ENCODE measurements at places on chromosomes 1 and 21.
A peak's percentile ranks its signal among the peaks of the same experiment; 100 is the strongest.

DNA sequence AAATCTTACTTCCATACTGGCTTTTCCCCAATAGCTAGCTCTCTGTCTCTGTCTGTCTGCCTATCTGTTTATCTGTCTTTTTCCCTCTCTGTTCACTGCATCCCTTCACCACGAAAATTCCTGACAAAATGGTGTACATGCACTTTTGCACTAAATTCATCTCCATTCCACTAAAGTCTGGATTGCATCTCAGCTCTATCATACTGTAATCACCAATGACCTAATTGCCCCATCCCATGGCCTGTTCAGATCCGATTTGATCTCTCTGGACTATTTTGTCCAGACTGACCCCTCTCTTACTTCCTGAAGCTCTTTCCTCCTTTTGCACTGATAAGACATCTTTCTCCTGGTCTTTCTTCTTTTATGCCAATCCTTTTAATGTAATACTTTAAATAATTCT is 112.5 kb upstream of the USH2A start:
- DNase-seq: no peak

- no peak for DNase-seq
Measured at GRCh38 chr1:197485790-197486189, 217.7 kb downstream of the CRB1 start.

DNA sequence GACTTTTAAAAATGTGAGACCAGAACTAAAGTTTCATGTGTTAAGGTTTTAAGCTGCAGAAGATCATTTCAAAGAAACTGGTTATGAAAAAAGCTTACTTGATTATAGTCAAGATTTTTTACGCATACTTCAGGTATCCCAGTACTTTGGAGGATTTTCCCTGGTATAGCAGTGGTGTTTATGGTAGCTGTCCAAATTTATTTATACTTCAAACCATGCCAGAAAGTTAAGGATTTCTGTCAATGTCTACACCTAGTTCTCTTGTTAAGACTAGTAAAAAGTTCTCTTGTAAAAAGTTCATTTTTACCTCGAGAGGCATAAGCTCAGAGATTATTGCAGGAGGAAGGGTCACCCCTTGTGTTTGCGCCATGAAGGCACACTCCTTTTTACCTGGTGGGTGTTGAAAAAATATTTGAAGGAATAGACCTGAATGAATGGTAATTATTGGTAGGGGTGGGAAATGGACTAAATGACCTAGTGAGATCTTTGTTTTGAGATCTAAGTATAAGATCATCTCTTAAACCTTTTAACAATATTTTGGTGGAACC is 2.8 kb downstream of the DYRK1A start:
- DNase-seq: no peak

GRCh38 chr1:228500901-228501871 is 14.0 kb downstream of the RNF187 start:
- peak; percentile 73 for DNase-seq

- DNase-seq: no peak
Measured at GRCh38 chr1:232468249-232468648, 161.7 kb downstream of the SIPA1L2 start.

- DNase-seq: no peak
Measured at GRCh38 chr1:46369542-46370213, 24.4 kb upstream of the FAAH start.

GRCh38 chr1:168161459-168161858 is 17.3 kb upstream of the TIPRL start:
- DNase-seq: no peak

GRCh38 chr1:18868801-18869424 is 9.5 kb upstream of the TAS1R2 start:
- no peak for DNase-seq

DNA sequence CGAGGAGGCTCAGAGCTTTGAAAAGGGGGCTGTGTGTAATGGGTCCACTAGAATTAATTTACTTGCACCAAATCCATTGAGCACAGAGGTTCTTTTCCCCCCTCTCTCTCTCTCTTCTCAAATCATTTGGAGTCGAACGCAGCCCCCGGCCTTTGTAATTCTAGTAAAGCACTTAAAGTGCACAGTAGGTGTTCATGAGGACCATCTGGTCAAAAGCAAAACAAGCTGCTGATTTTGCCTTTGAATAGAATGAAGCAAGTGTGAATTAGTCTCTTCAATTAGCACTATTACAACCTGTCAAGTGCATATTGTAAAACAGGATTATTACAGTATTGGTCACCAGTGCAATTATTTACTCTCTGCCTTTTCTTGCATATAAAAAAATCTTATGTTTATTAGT is 259.9 kb downstream of the FAF1 start:
- DNase-seq: no peak

- no peak for DNase-seq
Measured at GRCh38 chr1:157842939-157843338, 1.3 kb upstream of the CD5L start.

- DNase-seq: no peak
Measured at GRCh38 chr21:42063571-42064521, 7.3 kb upstream of the UMODL1 start.

DNA sequence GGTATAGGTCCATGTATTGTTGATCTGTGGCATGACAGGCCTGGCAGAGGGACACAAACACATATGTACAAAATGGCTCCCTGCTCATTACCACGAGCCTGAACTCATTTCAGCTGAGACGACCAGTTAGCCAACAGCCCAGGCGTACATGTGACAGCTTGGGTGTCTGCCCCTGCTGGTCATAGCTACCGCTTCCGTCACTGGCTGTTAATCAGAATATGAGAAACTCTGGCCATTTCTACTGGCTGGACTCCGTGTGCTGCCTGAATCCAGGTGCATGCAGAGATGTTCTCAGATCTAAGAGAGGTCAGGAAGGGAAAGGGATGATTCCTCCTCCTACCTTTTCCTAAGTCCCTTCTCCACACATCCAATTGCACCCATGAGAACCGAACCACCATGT is 144.5 kb downstream of the PBX1 start:
- no peak for DNase-seq

- DNase-seq: no peak
Measured at GRCh38 chr1:11109047-11109760, 9.5 kb upstream of the EXOSC10 start.

GRCh38 chr1:173329726-173330125 is 122.6 kb upstream of the TNFSF4 start:
- no peak for DNase-seq

DNA sequence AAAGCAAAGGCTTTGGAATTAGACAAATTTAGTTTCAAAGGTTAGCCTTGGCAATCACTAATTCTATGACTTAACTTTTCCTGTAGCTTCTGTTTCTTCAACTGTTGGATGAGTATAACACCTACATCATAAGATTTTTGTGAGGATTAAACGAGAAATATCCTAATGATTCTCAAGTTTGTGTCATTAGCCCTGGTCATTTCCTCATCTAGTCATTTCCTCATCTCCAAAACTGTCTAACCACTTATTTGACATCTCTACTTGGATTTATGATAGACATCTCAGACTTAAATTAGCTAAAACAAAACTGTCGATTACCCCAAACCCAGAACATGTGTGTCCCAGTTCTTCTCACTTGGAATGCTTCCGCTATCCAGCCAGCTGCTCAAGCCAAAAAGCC is 80.2 kb upstream of the CHODL start:
- DNase-seq: no peak

DNA sequence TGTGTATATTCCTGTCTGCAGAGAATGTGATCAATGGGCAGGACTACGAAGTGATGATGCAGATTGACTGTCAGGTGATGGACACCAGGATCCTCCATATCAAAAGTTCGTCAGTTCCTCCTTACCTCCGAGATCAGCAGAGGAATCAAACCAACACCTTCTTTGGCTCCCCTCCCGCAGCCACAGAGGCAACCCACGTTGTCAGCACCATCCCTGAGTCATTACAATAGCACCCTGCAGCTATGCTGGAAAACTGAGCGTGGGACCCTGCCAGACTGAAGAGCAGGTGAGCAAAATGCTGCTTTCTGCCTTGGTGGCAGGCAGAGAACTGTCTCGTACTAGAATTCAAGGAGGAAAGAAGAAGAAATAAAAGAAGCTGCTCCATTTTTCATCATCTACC is 65.2 kb downstream of the OLFML2B start:
- DNase-seq: no peak

Measured in T1000 (cell line).